Fibroblast of skin of scalp (primary cell): ENCODE measurements at places on chromosomes 11 and 22.
A peak's percentile ranks its signal among the peaks of the same experiment; 100 is the strongest.

DNA sequence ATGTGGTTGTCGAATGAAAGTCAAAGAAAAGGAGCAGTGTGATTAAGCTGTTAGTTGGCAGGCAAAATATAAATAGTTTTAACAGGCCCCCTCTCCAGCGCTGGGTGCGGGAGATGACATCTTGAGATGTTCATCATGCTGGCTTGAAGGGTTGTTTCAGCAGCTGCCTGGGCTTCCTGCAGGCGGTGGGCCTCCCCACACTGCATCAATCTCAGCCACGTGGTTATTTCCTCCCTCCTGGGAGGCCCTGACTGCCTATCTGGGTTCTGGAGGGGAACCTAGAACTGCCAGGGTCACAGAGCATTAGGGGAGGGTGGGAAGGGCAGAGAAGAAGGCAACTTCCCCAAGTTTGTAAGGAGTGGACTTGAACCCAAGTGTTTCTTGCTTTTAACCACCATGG lies 173.3 kb upstream of the SYT13 start:
- no peak for DNase-seq

DNA sequence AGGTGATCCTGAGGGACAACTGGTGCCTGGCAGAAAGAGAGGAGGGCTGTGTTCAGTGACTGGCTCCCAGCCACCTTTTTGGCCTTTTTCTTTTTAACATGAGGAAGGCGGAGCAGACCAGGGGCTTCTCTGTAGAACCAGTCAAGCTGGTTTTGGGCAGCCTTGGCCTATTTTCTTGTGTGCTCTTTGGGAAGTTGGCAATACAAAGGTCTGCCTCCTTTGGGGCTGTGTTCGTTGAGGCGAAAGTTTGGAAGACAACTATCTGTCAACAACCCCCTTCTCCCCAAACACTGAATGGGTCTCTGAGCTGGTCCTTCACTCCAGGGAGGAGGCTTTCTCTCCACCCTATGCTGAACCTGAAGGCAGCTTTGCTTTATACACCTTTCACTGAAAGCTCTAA lies 8.5 kb downstream of the MARK2 start:
- no peak for DNase-seq

DNA sequence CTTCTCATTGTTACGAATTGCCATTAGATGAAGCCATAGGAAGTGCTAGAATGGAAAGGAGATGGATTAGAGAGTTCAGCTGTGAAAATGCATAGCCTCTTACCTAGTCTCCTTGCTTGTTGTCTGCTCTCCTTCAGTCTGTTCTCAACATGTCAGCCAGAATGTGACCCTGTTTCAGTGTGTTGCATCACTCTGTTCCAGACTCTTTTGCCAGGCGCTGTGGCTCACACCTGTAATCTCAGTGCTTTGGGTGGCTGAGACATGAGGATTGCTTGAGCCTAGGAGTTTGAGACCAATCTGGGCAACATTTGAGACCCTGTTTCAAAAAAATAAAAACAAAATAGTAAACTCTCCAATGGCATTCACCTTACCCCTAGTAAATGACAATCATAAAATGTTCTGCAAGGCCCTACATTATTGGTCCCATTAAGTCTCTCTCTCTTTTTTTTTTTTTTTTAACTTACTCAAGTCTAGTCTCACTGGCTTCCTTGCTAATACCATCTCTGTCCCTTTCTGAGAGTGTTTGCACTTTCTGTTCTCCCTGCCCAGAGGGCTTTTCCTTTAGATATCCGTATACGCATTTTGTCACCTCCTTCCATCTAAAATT lies 39.4 kb downstream of the CYP2R1 start:
- DNase-seq, result no peak

DNA sequence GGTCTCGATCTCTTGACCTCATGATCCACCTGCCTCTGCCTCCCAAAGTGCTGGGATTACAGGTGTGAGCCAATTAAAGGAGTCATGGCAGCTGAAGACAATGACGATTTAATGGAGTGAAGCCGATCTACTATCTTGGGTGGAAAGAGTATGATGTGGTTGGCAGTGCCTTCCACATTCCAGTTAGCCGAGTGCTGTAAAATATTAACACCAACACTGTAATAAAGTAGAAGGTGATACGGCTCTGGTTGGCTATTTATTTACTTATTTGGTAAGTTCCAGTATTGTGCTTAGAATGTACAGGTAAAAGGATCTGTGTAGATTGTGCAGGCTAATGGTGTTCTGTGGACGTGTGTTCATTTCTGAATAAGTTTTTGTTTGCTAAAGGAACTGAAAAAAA lies 149.6 kb upstream of the MTMR2 start:
- no peak for DNase-seq

- DNase-seq, result peak; percentile 22
Observed at GRCh38 chr11:71372693-71373657, 75.2 kb downstream of the DHCR7 start.

- DNase-seq, result no peak
Observed at GRCh38 chr11:119778391-119779194, 49.6 kb upstream of the NECTIN1 start.

GRCh38 chr22:40540265-40540664 lies 96.3 kb downstream of the MRTFA start:
- no peak for DNase-seq
